ENCODE measurements at places on chromosomes 1 and 21.

- DNase-seq = no peak
Measured at GRCh38 chr1:11924334-11925195, 1.7 kb downstream of the KIAA2013 start.

- DNase-seq = no peak
Measured at GRCh38 chr1:91066538-91066937, 44.7 kb upstream of the ZNF644 start.

DNA sequence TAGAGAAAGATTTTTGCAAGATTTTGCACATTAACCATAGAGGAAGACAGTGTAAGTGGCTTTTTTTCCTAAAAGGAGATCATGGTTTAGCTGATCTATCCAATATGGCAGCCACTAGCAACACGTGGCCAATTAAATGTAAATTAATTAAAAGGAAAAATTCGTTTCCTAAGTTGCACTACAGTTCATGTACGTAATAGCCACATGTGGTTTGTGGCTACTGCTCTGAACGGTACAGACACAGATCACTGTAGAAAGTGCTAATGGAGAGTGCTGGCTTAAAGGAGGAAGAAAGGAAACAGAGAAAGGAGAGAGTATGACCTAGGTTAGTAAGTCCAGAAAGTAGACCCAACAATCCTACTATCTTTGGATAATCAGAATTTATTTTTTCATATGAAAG is 170.8 kb downstream of the SIPA1L2 start:
- no peak for DNase-seq

- no peak for DNase-seq
Measured at GRCh38 chr1:161737625-161738024, 12.0 kb upstream of the DUSP12 start.

GRCh38 chr1:159554696-159555095 is 18.9 kb upstream of the OR10J5 start:
- no peak for DNase-seq

DNA sequence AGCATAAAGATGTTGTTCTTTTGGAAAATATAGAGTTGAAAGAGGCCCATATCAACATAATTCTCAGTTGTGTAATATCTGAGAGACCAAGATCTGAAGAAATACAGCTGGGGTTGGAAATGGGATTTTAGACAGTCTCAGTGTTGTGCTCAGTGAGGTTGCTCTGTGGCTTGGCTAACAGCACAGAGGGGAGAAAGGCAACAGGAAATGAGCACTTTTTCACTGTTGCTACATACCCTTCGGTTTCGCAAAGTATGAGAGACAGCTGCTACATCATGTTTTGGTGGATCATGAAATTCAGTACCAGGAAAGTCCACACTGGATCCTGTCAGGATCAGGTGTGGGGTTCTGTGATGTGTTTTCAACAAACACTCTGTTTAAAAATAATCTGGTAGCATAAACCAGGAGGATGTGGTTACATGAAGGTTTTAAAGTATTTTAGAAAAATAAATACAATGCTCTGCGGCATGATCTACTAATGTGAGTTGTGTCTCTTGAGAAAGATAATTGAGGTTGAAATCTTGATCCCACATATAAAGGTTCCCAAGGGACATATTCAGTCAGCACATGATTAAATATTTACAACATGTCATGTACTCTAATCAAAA is 7.0 kb upstream of the GPR88 start:
- DNase-seq = no peak

DNA sequence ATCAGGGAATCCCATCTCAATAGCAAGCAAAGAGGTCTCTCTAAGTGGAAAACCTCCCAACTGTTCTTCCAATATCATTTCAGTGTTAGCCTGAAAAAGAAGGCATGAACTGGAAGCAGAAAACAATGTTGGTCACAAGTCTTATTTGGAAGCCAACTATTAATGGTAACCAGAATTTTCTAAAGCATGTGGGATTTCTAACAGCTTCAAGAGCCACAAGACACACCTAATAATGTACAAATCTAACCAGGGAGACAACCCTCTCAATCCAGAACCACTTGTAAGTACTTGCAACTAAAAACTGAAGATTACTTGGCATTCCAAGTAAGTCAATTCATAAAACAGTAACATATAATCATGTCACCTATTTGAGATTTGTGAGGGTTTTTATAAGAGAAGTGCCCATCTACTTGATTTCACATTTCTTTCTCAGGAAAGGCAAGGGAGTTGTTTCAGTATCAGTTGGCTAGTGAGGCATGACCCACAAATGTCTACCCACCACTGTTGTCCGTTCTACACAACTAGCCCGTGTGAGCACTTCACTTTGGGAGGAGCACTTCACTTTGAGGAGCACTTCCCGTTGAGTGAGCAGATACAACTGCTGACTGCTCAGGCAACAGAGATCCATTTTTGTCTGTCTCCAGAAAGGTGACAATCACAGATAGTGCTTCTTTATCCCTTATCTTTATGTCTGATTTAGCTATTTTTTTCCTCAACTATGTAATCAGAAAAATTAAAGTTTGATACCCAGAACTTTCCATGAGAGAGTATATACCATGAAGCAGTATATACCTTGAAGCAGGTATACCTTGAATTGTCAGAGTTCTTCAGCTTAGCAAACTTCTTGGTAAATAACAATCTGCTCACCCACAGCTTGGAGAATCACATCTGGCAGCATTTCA is 11.1 kb downstream of the STX6 start:
- no peak for DNase-seq

- DNase-seq = no peak
Measured at GRCh38 chr1:53176452-53177208, 20.0 kb upstream of the CPT2 start.

DNA sequence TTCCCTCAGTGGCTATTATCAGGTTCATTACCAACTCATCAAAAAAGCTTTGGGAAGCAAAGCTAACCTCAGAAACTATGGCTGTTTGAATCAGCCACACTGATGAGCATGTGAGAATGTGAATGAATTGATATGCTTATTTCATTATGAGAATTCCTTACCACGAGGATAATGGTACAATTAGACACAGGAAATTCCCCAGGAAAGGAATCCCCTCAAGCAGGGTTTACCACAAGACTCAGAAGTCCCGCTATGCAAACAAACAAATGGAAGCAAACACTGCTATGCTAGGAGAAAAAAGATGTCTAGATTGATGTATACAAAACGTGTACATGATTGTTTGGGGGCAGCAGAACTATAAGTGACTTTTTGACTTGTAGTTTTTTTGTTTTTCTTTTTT is 205.0 kb downstream of the HMCN1 start:
- DNase-seq = no peak

DNA sequence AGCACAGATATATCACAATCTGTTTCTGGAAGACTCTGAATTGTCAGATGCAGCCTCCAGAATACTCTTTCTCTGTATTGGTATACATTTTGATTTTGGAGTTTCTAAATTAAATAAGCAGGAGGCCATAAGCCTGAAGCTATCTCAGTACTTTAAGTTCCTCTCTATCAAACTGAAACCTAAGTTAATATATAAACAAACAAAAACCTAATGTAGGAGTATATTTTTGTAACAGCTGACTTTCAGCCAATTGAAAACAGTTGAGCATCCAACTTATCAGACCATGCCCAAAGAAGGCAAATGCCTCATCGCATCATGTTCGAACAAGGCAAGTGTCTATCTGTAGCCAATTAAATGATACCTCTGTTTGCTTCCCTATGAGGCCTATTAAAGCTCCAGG is 1054.4 kb downstream of the AMY1C start:
- no peak for DNase-seq

DNA sequence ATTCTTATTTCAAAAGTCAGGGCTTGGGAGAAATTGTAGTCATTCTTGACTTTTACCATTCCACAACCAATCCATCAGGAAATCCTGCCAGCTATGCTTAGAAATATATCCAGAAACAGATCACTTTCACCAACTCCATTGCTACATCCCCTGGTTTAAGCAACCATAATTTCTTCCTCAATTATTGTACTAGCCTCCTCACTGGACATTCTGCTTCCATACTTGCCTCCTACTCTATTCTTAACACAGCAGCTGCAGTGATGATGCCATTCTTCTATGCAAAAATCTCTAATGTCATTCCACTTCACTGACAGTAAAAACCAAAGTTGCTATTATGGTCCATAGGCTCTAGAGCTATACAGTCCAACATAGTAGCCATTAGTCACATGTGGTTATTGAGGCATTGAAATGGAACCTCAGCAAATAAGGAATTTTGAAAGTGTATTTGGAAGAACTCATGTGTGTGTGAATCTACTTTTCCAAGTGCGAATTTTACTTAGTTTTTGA is 110.7 kb upstream of the KIAA0040 start:
- DNase-seq = no peak

GRCh38 chr1:149977345-149977744 is 33.2 kb downstream of the OTUD7B start:
- DNase-seq = no peak

DNA sequence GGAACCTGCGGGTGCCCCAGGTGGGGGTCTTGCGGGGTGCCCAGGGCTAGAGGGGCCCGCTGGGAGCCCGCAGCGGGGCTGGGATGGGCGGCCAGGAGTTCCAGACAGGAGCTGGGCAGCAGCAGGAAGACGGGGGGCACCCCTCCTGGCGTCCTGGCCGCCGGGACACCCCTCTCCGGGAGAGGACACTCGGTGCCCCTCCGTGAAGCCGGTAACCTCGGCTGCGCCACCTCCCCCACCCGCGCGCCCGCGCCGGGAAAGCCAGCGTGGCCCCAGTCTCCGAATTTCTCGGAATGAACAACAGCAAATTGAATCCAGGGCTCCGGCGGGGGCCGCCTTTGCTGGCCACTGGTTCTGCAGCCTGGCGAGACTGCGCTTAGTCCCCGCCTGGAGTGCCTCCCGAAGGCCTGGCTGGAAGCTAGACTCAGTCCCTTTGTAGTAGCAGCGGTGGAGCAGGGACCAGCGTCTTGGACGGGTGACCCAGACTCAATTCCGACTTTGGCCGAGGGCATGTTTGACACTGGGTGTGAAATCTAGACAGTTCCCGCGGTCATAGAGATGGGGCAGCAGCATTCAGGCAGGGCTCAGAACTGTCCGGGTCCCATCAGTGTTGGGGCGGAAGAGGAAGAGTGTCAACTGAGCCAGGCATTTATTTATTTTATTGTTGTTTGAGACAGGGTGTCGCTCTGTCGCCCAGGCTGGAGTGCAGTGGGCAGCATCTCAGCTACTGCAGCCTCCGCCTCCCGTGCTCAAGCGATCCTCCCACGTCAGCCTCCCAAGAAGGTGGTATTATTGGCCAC is 773 bp downstream of the IFNGR2 start:
- DNase-seq = no peak

- peak; percentile 3 for DNase-seq
Measured at GRCh38 chr1:151612501-151613281, 841 bp downstream of the SNX27 start.
